Stimulated activated naive CD8-positive, alpha-beta T cell treated with anti-CD3 and anti-CD28 coated beads, Interleukin-15, amount 100 ng/mL, for 72 hours (primary cell): ENCODE measurements at places on chromosomes 3 and 15.

DNA sequence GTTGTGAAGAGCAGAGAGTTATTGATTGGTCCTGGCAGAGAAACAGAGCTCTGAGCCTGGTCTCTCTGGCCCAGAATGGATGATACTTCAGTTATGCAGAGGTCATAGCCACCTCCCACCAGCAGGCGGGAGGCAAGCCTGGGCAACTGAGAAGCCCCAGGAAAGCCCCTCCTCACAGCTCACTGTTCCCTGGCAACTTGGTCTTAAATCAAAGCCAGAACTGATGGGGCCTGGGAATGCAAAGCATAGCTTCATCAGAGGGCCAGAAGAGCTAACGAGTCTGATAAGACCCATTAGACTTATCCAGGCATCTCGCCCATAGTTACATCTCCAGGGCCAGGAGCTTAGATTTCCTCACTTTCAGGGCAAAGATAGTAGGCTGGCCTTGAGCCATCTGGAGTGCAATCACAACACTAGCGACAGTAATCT is 5.5 kb upstream of the COLQ start:
- peak; percentile 20 for DNase-seq

GRCh38 chr3:197503652-197504051 is 52.1 kb downstream of the BDH1 start:
- DNase-seq: no peak

- no peak for DNase-seq
Measured at GRCh38 chr3:86991840-86992435, 989 bp upstream of the VGLL3 start.

- no peak for DNase-seq
Measured at GRCh38 chr3:58469096-58469495, 22.8 kb upstream of the KCTD6 start.

DNA sequence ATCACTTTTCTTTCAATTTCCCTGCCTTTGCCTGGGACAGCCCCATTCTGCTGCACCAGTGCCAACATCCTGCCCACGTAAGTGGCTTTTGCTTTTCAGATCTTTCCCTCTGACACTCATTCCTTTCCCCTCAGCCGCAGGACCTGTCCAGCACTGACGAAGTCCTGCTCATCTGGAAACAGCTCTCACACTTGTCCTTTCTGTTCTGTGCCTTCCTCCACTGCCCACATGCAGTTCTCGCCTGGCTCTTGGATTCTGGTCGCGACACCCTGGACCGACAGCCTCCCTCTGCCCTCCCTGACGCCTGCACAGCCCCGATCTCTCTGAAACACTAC is 99.7 kb downstream of the ADCY5 start:
- no peak for DNase-seq

- DNase-seq: no peak
Measured at GRCh38 chr3:133547432-133548041, 25.9 kb upstream of the CDV3 start.

DNA sequence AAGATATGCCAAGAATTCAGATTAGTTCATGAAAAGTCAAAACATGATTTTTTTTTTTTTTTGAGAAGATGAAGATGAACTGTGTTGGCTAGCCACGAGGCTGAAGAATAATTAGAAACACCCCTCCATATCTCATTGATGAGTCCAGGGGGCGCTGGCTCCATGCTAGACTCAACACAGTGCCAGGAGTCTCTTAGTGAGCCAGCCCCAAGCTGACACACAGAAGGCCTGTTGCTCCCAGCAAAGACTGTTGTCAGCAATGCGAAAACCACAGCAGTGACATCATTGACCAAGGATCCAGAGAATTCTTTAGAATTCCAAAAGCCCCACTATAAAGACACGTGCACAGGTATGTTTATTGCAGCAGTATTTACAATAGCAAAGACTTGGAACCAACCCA is 185.2 kb downstream of the ANXA2 start:
- no peak for DNase-seq

DNA sequence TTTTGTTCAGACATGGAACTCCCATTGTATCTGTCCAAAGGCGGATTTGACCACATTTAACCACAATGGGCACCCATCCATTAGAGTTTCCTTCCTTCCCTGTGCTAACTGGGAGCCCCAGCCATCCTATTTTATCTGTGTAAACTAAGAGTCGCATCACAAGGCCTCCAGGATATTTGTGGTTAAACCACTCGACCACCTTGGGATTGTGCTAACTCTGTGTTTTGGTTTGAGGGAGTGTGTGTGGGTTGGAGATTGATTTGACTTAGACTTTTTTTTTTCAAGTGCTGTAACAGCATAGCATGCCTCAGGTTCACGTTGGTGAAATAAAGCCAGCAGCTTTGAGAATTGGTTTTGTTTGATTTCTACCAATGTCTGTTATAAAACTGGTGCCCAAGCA is 100.4 kb upstream of the TP63 start:
- DNase-seq: peak; percentile 30

- DNase-seq: no peak
Measured at GRCh38 chr3:52539010-52539653, 2.7 kb downstream of the UQCC5 start.

DNA sequence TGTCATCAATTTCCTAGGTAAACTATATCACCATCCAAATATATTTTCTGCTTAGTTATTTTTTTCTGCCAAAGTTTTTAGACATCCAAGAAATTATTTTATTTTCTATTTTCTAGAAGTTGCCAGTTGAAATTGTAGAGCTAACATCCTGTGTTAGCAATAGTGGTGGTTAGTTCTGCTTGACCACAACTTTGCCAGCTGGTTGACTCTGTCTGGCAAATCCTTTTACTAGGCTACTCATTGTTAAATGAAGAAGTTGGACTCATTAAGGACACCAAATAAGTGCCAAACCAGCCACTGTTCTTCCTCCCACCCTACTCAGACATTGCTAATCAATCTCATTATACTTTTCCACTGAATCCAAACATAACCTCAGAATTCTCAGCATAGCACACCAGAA is 15.4 kb upstream of the CRBN start:
- DNase-seq: no peak

DNA sequence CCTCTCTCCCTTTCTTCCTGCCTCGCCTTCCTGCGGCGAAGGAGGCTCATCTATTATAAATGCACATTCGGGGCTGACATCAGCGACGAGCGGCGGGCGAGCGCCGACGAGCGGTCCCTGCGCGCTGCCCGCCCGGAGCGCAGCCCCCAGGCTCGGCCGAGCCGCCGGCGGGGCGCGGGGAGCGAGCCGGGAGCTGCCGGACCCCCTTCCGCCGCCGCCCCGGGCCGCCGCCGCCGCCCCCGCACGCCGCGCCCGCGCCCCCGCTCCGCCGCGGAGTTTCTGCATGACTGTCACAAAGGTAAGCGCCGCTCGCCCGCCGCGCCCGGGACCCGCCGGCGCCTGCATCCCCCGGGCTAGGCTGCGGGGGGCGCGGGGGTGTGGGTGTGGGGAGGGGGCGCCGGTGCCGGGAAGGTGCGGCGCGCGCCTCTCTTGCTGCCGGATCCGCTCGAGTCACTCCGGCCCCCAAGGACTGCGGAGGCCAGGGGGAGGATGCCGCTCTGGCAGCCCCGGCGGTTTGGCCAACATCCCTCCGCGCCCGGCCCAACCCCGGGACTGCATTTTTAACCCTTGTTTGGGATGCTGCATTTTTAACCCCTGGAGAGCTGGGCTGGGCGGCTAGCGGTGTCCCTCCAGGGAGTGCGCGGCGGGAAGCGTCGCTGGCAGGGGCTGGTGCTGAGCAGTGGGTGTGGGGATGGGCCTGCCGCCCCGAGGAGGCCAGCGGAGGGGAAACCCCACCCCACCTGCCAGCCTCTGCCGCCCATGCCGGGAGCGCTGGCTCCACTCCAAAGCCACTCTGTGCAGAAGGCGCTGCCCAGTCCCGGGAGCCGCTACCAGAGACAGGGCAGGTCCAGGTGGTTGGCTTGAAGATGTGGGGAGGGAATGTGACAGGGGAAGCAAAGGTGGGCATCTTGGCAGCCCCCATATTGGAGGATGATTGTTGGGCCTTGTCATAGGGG is at the start of gene CORO2B:
TSS of gene CORO2B (plus strand) at position 14 of the 956 bp plus-strand sequence. CDS start at position 284, 270 bp downstream.
- no peak for DNase-seq

DNA sequence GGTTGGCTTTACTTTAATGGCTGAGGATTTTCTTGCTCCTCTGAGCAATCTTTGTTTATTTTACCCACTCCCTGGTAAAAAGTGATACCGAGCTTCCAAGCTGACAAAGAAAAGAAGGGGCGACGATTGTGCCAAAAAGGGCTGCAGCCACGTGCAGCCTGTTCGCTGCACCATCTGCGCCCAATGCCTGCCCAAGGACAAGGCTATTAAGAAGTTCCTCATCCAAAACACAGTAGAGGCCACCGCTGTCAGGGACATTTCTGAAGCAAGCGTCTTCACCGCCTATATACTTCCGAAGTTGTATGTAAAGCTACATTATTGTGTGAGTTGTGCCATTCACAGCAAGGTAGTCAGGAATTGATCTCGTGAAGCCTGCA is 4.4 kb downstream of the ARHGAP31 start:
- DNase-seq: no peak

- no peak for DNase-seq
Measured at GRCh38 chr3:168834558-168834957, 738.8 kb upstream of the GOLIM4 start.

DNA sequence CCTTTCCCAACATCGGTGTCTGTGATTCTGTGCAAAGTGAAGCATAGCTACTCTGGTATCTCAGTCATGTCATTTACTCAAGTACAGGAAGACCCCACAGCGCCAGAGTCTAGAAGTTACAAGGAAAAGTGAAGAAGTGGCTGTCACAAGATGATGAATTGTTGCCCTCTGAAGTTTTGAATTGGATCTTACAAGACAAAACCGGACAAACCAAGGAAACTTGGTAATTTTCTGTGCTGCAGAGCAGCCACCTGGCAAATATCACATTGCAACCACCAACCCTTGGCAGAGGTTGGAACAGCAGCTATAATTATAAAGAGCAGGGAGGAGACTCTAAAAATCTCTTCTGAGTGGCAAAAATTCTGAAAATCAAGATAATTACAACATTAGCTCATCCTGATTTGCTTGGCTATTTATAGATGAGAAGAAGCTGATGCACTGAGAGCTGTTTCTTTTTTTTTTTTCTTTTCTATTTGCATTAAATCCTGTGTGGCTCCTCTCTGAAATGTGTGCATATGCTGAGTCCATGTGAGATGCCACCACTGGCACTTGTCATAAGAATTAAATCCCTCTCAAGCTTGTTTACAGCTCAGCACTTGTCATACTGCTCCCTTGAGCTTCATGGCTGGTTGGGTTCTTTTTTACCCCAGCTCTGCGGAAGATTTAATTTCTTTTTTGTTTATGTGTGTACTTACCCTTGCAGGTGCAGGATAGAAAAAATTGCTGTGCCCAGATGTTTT is 68.0 kb upstream of the MNS1 start:
- no peak for DNase-seq

DNA sequence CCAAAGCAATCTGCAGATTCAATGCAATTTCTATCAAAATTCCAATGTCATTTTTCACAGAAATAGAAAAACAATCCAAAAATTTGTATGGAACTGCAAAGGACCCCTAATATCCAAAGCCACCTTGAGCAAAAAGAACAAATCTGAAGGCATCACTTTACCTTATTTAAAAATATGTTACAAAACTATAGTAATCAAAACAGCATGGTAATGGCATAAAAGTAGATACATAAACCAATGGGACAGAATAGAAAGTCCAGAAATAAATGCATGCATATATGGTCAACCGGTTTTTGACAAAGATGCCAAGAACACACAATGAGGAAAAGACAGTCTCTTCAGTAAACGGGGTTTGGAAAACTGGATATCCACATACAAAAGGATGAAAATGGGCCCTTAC is 39.4 kb upstream of the PPARG start:
- DNase-seq: no peak

DNA sequence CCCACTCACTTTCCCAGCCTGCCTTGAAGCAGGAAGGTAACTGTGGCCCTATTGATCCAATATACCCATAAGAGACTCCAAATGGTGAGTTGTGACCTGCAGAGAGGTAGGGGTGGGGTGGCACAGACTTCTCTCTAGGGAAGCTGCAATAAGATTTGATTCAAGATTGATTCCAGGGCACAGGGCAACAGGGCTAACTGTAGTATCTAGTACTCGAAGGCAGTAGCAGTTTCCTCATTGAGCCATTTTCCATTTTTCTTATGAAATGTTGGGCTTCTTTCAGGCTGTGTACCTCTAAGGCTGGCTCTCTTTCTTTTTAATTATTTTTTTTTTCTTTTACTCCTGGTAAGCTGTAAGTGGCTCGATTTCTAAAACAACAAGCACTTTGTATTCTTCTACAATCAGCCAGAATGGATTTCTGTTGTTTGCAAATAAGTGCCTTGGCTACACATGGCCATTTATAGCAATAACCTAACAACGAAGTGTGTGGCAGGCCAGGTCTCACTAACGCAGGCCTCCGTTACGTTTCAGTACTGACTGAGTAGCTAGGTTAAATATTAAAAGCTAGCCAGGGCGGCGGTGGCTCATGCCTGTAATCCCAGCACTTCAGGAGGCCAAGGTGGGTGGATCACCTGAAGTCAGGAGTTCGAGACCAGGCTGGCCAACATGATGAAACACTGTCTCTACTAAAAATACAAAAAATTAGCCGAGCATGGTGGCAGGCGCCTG is 19.3 kb downstream of the CCDC12 start:
- DNase-seq: no peak

- no peak for DNase-seq
Measured at GRCh38 chr3:183591881-183592521, 36.5 kb upstream of the KLHL6 start.

GRCh38 chr3:18446149-18446825 is 21.1 kb upstream of the SATB1 start:
- DNase-seq: no peak

DNA sequence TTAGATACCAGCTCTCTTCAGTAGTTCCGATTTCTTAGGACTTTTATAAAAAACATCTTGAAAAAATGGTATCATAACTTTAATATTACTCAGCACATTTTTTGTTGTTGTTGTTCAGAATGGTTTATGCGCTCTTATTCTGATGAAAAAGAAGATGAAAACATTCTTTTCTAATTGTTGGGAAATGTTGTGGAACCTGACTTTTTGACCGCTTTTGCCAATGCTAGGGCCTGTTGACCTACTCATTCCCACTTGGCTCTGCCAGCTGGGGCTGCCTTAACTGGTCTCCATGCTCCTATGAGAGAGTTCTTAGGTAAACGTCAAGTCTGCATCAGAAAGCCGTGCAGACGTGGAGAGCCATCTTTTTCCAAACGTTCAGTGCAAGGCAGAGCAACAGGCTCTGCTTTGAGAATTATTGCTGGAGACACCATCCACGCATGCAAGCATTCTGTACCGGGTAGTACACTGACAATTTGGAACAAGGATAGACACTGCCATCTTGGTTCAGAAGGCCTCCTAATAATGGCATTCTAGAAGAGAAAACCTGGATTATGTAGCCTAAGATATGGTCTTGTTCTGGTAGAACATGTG is 176.8 kb downstream of the GHSR start:
- DNase-seq: no peak
